ENCODE measurements at places on chromosomes 16 and 17.

- DNase-seq: no peak
Measured at GRCh38 chr16:69474408-69474807, 50.0 kb downstream of the CYB5B start.

- no peak for DNase-seq
Measured at GRCh38 chr16:72202014-72202413, 30.1 kb upstream of the PMFBP1 start.

- DNase-seq: peak; percentile 5
Measured at GRCh38 chr17:4304417-4305027, 40.7 kb upstream of the ANKFY1 start.

DNA sequence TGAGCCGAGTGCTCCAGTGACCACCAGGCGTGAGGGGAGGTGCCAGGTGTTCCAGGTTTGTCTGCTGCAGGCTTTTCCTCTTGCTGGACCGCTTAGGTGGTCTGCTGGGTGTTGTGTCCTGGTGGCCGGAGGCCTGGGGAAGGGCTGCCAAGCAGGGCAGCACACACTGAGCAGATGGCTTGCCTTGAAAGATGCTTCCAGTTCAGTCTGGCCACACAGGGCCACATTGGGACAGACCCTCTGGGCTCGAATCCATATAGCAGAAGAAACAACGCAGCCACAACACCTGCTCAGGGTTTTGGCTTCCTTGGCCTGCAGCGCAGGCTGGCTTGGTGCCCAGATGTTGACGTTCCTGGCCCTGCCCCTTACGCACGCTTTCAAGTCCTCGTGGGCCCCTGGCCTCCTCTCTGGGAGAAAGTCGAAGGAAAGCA lies 24.8 kb downstream of the GINS2 start:
- DNase-seq: no peak

DNA sequence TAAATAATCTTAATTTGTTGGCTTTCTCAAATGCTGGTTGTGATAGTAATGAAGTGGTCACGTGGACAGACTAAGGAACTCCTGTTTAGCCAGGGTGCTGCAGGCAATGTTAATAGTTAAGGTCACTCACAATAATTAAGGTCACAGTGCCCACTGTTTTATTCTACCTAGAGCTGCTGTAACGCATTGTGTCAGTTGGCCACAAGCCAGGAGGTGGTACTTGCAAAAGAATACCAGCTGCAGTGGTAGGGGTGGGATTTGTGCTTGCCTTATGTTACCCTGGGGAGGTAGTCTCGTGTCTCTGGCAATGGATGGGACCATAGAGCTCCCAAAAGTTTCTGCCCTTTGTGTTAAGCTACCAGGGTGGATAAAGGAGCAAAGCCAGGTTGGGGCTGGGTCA lies 969.1 kb upstream of the CDH8 start:
- DNase-seq: no peak

DNA sequence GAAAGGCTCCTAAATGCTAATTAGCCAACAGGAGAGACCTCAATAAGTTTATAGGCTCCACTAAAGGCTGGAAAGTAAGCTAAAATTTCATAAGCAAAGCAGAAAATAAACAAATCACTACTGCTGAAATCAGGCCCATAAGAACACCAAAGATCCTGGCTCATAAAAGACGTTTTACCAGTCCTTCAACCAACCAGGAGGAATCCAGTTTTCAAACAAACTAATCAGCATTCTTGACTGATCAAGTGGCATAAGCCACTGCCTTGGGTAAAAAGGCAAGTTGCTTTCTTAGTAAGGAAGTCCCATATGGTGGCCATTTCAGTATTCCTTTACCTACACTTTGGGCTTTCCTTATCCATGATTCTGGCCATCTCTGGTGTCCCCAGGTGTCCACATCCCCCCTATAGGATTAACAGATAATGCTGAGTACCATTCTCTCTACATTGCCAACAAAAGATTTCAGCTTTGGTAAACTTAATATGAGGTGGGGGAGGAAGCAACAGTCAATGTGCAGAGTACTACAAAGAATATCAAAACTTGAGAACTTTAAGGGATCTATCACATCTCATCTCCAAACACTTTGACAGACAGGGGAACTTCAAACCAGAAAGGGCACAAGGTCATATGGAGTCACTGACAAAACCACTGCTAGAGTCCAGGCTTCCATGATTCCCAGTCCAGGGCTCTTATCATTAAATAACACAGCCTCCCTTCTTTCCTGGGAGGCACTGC lies 1.3 kb downstream of the TOM1L2 start:
- no peak for DNase-seq

- no peak for DNase-seq
Measured at GRCh38 chr16:53968454-53968853, 264.5 kb downstream of the FTO start.

DNA sequence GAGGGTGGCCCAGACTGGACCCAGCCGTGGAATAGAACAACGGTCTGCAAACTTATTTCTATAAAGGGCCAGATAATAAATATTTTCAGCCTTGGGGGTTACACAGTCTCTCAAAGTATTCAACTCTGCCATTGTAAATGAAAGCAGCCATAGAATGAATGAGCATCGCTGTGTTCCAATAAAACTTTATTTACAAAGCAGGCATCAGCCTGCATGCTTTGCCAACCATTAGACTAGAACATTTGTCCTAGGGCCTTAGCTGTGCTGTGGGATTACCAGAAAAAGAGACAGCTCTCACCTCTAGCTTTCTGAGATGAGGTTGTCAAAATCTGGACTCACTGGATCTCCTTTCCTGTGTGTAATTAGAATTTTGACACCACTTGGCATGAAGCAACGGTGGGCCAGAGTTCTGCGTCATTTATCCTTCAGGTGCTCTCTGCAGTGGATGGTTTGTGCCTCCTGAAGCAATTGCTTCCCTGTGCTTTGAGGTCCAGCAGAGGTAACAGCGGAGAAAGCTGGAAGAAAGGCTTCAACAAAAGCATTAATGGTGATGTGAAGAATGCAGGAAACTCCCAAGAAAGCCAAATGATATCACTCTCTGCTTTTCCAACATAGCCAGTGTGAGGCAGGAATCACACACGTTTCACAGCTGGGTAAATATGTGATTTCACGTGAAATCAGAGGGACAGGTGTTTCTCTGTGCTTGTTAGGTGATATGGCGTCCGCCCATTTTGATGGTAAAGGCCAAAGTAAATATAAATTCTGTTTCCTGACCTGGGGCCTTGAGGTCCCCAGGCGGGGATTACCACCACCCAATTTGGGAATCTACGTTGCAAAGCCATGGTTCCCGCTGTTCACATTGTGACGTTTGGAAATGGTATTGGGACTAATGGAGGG lies 148.4 kb downstream of the PITPNC1 start:
- DNase-seq: no peak

DNA sequence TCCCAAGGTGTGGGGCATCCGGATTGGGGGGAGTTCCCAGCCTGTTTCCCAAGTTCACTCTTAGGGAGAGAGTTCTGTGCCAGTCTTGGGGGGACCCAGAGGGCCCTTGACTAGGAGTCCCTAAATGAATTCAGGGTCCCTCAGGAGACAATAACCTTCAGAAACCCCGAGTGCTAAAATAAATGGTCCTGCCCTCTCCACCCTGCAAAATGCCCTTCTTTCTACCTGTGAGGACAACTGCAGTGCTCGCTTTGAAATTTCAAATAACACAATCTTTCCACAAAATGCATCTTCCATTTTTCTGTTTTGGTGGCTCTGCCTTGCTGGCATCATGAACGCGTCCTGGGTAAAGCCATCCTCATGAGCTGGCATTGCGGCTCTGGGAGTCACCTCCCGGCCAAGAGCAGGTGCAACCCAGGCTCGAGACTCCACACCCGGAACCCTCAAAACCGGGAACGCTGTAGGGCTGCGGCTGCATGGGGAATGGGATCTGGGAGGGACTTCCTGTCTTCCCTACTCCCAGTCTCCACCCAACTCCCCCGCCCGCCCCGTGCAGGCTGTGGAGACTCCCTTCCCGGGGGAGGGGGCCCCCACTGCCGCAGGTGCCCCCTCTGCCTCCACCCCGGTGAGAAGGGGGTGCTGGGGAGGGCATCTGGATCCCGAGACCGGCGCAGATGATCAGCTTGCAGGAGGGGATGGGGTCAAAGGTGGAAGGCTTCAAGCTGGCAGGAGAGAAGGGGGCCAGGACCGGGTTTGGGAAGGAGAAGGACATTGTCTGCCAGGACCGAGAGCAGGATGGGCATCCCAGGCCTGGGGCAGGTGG lies at the start of gene ZNF205:
Gene ZNF205 (plus strand): TSS at position 529 of the 823 bp plus-strand sequence. CDS start 845 bp downstream, outside the sequence.
- DNase-seq: no peak

- peak; percentile 19 for DNase-seq
Measured at GRCh38 chr16:8859913-8860881, 8.6 kb downstream of the CARHSP1 start.

DNA sequence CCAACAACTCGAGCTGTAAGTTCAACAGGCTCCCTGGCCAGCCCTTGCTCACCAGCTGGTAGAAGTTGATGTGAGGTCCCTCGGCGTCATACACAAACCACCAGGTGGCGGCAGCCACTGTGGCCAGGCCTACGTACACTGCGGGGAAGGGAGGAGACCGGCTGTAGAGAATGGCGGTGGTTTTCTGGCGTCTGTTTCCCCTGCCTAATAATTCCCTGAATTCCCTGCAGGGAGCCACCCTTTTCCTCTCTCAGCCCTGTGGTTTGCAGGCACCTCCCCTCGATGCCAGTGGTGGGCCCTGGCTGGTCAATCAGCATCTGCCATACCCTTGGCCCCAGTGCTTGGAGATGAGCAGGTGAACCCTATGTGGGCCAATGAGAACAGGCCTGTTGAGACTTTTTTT lies 18.9 kb upstream of the P2RX1 start:
- peak; percentile 26 for DNase-seq

- no peak for DNase-seq
Measured at GRCh38 chr16:21971856-21972255, 18.7 kb downstream of the UQCRC2 start.

- no peak for DNase-seq
Measured at GRCh38 chr17:39205112-39205526, 5.0 kb downstream of the RPL19 start.

GRCh38 chr17:28977659-28978355 lies 26.5 kb upstream of the PHF12 start:
- no peak for DNase-seq

- no peak for DNase-seq
Measured at GRCh38 chr17:60759756-60760155, 82.1 kb downstream of the BCAS3 start.

- no peak for DNase-seq
Measured at GRCh38 chr17:82063424-82064415, 1.9 kb downstream of the DUS1L start.

- no peak for DNase-seq
Measured at GRCh38 chr17:80929449-80929848, 62.2 kb upstream of the CHMP6 start.

DNA sequence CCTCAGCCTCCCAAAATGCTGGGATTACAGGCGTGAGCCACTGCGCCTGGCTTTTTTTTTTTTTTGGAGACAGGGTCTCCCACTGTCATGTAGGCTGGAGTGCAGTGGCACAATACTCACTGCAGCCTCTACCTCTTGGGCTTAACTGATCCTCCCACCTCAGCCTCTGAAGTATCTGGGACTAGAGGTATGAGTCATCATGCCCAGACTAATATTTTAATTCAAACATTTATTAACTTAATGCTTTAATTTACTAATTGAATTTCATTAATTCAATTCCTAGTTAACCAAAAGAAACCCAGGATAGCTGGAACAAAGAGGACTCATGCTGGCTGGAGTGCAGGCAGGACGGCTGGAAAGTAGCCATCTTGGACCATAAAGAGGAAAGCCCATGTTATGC lies 14.0 kb upstream of the KPNB1 start:
- no peak for DNase-seq

DNA sequence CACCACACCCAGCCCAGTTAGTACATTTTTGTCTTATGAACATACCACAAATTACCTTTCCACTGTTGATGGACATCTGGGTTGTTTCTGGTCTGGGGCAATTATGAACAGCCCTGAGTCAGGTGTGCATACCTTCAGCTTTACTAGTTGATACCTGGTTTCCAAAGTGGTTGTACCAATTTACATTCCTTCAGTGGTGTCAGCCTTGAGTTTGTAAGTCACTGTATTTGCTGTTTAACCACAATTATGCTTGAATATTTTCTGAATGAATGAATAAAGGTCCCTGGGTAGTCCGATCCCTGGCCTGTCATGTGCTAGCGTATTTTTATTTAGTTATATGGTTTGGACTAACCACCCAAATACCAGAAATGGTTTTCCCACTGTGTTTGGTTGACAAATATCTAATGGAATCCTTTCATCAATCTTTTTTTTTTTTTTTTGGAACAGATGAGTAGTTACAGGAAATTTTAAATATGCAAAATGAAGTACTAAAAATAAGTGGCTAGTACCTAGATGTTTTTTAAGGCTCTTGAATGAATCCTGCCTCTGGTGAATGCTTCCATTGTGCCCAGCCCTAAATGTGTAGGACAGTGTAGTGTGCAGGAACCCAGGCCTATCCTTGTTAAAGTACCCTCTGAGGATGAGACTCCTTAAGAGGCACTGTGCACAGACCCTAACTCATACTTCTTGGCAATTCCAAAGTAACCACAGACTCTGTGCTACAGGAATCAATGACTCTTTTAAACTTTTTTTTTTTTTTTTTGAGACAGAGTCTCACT lies 3.7 kb downstream of the DUSP14 start:
- peak; percentile 55 for DNase-seq

GRCh38 chr17:61545335-61545938 lies 45.6 kb downstream of the NACA2 start:
- DNase-seq: no peak

GRCh38 chr16:6374821-6375220 lies 957.8 kb upstream of the RBFOX1 start:
- DNase-seq: no peak

DNA sequence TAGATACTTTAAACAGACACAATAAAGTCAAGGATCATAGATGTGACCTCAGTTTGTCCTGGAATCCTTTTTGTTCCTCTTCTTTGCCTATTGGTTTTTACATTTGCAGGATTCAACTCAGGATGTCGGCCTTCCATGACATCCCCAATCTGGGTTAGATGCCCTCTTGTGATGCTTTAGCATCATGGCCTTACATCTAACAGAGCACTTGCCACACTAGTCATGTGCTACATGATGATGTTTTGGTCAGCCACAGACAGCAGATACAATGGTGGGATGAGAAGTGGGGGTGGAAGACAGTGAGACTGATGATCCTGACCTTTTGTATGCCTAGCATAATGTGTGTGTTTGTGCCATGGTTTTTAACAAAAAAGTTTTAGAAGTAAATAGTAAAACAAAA lies 1.8 kb upstream of the SYNRG start:
- no peak for DNase-seq

DNA sequence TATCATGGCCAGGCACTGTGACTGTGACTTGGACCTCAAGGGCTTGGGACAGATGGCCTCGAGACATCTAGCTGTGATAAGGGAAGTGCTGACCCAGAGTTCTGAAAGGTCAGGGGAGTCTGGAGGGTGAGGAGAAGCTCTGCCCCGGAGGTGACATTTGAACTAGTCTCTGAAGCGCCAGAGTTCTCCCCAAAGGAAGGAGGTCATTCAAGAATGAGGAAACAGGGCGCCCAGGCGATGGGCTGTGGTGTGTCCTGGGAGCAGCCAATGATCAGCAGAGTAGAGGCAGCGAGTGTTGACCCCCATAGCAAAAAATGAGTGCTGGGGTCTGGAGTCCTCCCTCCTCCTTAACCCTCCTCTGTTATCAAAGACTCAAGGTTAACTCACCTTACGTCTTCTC lies 4.9 kb downstream of the STARD3 start:
- DNase-seq: no peak

GRCh38 chr17:48871551-48872351 lies 20.8 kb upstream of the ATP5MC1 start:
- no peak for DNase-seq

- DNase-seq: no peak
Measured at GRCh38 chr16:30552956-30553355, 5.2 kb downstream of the ZNF764 start.

Data from skeletal muscle cell (primary cell).